ENCODE measurements at places on chromosomes 5 and 9. TPM values are rescaled to one million over a fixed set of nuclear protein-coding genes. Genes with fewer than 3 reads are reported as not detected.
A peak's percentile ranks its signal among the peaks of the same experiment; 100 is the strongest.

- no peak for DNase-seq
Observed at GRCh38 chr5:125564317-125564975, 818.0 kb upstream of the ZNF608 start.

- DNase-seq: no peak
Observed at GRCh38 chr9:91163444-91163772, 198.3 kb downstream of the AUH start.

DNA sequence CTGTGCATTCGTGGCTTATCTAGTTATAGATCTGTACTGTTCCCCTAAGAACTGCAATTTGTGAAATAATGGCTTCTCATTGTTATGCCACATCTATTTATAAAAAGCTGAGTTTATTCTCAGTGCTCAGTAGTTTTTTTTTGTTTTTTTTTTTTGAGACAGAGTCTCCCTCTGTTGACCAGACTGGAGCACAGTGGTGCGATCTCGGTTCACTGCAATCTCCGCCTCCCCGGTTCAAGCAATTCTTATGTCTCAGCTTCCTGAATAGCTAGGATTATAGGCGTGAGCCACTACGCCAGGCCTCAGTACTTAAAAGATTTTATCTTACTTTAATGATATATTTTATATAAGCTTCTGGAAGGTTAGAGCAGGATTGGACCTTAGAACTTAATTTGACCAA is 19.0 kb downstream of the SEC61B start:
- DNase-seq: no peak

DNA sequence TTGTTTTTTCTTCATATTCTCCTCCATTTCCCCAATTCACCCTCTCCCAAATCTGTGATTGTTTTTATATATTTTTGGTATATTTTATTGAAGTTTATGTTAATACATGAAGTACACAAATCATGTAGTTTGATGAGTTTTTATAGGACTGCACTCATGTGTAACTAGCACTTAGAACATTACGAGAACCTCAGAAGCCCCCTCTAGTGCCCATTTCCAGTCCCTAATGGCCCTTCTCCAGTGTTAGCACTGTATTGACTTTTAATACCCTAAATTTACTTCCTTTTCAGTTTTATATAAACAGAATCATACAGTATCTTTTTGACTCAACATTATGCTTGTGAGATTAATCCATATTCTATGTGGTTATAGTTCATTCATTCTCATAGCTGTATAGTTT is 18.5 kb upstream of the FKTN start:
- DNase-seq: peak; percentile 19

- no peak for DNase-seq
Observed at GRCh38 chr5:86878250-86878649, 260.5 kb downstream of the COX7C start.

DNA sequence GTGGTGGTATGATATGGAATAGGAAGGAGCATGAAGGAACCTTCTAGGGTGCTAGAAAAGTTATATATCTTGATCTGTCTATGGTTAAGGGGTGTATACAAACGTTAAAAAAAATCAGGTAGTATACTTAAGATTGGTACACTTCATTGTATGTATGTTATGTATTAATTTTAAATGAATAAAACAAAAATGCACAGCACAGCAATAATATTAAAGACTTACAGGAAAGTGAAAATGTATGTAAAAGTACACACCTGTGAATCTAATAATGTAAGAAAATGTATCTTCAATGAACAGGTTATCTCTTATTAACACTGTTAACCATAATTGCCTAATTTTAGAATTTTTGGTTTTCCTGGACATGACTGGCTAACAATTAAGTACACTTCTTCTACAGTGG is 77.2 kb downstream of the HMGCR start:
- DNase-seq: no peak

- no peak for DNase-seq
Observed at GRCh38 chr5:1312206-1312605, 17.3 kb upstream of the TERT start.

DNA sequence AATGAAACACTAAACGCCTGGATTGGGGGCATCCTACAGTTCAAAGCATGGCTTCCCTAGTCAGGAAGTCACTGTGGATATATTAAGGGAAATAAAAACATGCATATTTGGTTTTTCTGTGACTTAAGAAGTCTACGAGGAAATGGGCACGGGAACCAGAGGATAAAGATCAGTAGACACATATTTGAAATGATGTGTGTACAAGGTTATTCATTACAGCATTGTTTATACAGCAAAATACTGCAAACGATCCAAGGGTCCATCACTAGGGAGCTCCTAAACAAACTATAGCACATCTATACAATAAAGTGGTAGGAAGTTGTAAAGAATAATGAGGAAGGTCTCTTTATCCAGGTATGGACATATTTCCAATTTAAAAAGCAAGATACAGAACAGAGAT is 71.8 kb downstream of the EFNA5 start:
- no peak for DNase-seq

- no peak for DNase-seq
Observed at GRCh38 chr9:129722913-129723312, 29.9 kb downstream of the PTGES start.

DNA sequence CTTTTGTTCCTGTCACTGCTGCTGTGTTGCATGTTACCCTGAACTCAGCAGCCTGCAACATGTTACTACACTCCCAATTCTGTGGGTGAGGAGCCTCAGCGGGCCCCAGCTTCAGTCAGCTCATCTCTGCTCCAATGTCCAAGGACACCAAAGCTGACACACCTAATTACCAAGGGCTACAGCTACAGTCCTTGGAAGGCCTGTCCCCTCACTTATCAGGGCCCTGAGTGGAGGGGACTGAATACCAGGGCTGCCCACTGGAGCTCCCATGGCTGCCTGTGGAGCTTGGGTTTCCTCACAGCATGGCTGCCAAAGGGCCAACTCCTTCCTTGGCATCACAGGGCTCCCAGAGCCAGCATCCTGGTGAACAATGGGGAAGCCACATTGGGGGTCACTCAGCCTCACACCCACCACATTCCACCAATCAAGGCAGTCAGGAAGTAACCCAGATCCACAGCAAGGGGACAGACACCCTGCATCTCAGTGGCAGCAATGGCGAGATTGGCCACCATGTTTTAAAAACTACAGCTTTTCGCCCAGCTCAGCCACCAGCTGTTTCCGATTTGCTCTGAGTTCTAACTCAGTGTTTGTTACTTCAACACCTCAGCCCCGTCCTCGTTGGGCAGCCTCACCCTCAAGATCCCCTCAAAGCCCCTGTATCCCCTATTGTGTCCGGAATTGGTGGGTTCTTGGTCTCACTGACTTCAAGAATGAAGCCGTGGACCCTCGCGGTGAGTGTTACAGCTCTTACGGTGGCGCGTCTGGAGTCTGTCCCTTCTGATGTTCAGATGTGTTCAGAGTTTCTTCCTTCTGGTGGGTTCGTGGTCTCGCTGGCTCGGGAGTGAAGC is 18.9 kb downstream of the SEMA4D start:
- no peak for DNase-seq

GRCh38 chr9:30519756-30520155 is 1864.7 kb upstream of the ACO1 start:
- DNase-seq: no peak

DNA sequence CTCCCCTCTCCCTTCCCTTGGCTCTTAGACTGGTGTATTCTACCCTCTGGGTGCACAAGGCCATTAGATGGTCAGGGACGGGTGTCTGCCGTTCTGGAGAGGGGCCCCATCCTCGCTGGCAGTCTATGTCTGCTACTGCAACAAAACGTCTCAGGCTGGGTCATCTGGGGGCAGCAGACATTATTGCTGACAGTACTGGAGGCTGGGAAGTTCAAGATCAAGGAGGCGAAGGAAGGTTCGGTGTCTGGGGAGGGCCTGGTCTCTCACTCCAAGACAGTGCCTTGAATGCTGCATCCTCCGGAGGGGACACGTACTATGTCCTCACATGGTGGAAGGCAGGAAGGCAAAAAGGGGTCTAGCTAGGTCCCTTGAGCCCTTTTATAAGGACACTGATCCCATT is 93.4 kb upstream of the COL5A1 start:
- no peak for DNase-seq

DNA sequence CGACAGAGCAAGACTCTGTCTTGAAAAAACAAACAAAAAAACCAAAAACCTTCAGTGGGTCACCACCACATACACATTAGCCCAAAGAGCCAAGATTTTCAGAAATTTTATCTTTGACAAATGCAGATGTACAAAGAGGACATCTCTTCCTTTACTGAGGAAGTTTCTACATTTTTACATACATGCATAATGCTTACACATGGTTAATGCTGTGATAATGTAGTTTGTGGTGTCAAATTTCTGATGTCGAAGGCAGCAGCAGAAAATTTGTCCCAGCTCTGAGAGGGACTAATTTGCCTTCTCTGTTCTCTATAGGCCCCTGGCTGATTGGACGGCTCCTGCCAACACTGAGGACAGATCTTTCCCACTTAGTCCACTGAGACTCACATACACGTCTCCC is 24.6 kb upstream of the C9orf40 start:
- no peak for DNase-seq

GRCh38 chr9:97504381-97505216 is 3.1 kb downstream of the TMOD1 start:
- DNase-seq: no peak

GRCh38 chr5:151238303-151238741 is 14.4 kb upstream of the CCDC69 start:
- DNase-seq: no peak

DNA sequence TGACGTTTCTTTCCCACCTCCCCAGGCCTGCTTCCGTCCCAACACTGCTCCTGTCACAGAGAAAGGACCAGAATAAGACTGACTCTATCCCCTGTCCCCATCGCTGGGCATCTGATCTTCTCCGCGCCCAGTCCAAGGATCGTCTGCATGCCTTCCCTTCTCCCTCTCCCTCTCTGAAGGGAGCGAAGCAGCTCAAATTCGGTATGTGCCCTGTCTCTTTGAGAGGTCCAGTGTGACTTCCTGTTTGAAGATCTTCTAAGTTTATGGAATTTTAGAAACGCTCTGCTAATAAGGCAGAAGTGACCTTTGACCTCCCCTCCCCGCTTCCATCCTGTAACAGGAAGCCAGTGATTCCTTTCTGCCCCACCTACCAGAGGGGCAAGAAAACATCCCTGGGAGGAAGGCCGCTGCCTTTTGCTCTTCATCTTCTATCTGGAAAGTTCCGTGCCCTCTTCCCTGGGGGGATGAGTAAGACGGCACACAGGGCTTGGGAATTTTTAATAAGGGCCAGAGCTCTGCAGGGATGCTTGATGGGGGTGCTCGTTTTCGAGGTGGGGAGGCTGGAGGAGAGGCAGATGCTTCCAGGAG is 40.7 kb upstream of the RNU6ATAC start:
- DNase-seq: no peak

GRCh38 chr9:128886211-128886891 is 4.4 kb downstream of the LRRC8A start:
- no peak for DNase-seq

- no peak for DNase-seq
Observed at GRCh38 chr5:61974680-61975079, 331.3 kb upstream of the KIF2A start.

- no peak for DNase-seq
Observed at GRCh38 chr5:55568654-55569512, 34.1 kb upstream of the PLPP1 start.

DNA sequence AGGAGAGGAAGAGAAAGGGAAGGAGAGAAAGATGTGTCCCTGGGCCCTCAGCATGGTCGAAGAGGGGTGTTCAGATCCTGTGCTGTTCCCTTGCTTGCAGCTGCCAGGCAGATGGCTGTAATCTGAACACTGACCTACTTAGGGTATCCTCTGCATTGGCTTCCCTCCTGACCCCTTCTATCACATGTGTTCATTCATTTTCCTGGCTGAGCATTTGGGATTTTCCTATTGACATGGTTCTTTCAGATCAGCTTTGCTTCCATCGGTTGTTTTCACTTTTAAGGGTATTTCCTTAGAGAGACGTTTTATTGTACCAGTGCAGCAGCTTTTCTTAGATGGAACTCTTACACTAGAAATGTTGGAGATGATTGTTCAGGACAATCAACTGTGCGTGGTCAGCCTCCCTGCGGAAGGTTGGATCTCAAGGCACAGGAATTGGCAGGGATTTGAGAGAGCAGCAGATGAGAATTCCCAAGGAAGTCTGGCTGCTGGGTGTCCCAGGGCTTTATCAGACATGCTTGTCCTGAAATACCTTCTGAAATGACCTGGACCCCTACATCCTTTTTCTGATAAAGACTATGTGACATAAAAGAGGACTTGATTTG is 26.0 kb downstream of the ACTBL2 start:
- no peak for DNase-seq

GRCh38 chr9:82532504-82533180 is 530.3 kb downstream of the RASEF start:
- peak; percentile 5 for DNase-seq

DNA sequence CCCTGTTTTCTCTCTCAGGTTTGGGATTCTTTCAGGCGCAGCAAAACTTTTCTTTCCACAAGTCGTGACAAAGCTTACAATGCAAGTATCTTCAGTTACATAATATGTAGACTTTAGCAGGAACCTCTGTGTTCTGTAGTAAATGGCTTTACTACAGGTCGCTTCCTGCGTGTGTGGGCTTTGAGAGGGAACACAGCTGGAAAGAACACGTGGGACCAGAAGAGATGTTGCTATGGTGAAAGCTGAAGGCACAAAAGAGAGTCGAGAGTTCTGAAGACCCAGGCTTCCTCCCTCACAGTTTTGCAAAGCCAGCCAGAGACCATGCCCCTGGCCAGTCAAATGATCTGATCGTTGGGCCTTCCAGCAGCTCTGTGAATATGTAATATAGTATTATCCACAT is 4.0 kb downstream of the ANKRD55 start:
- DNase-seq: no peak

- DNase-seq: no peak
Observed at GRCh38 chr5:175682664-175683063, 24.8 kb downstream of the HRH2 start.

GRCh38 chr9:31854187-31854586 is 530.3 kb upstream of the ACO1 start:
- no peak for DNase-seq

GRCh38 chr9:87750726-87751125 is 24.8 kb downstream of the CTSL start:
- DNase-seq: no peak

- no peak for DNase-seq
Observed at GRCh38 chr9:75927356-75927755, 36.9 kb downstream of the PCSK5 start.

GRCh38 chr5:170504616-170505266 is 921 bp downstream of the KCNIP1 start:
- no peak for DNase-seq

DNA sequence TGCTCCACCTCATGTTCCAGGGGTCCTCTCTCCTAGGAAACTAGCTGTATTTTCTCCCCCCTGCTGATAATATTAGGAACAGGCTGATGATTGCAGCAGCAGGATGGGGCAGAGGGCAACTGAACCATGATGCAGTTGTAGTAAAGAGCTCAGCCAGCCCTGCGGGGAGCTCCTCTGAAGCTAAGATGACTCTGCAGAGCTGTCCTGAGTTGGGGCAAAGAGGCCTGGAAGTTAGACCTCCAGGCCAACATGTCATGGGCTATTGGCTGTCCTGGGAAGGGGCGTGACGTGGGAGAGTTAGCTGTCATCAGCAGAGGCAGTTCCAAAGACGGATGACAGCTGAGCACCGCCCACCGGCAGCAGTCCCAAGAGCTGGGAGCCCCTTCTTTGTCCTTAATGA is 6.6 kb upstream of the FBP1 start:
- DNase-seq: no peak

- DNase-seq: no peak
Observed at GRCh38 chr5:138502121-138502520, 36.8 kb downstream of the EGR1 start.

SPINK13 gene
- not detected for total RNA-seq

CCNO gene
- under 0.01 TPM for total RNA-seq

PAPPA gene
- under 0.01 TPM for total RNA-seq

DRD1 gene
- total RNA-seq: not detected

CDC20B gene
- not detected for total RNA-seq

SPINK4 gene
- not detected for total RNA-seq

NUDT2 gene
- total RNA-seq: 14.3 TPM

CCL21 gene
- total RNA-seq: not detected

C5orf34 gene
- 1.6 TPM for total RNA-seq

All from hematopoietic multipotent progenitor cell (in vitro differentiated cells).